Activated CD4-positive, alpha-beta memory T cell treated with anti-CD3 and anti-CD28 coated beads, Interleukin-2, amount 10 ng/mL, durations not matched to agents 7 days and 5 days (primary cell): ENCODE measurements at places on chromosomes 3 and 15. TPM values are rescaled to one million over a fixed set of nuclear protein-coding genes. Genes with fewer than 3 reads are reported as not detected.

The SERINC4 gene
- total RNA-seq, result 0.15 TPM

The FETUB gene
- total RNA-seq, result not detected

The HAPLN3 gene
- 66.9 TPM for total RNA-seq

The ANKRD34C gene
- not detected for total RNA-seq

The MED12L gene
- total RNA-seq, result 1.6 TPM

The SERF2 gene
- 928 TPM for total RNA-seq

The CPLX3 gene
- not detected for total RNA-seq

The LAMB2 gene
- total RNA-seq, result not detected

The CIB2 gene
- 0.91 TPM for total RNA-seq

The CCR3 gene
- total RNA-seq, result 1.2 TPM

The WDR93 gene
- total RNA-seq, result not detected
